Hematopoietic multipotent progenitor cell treated with erythropoietin and hydrocortisone succinate and interleukin-3 and kit ligand, for 4 days (in vitro differentiated cells): ENCODE measurements at places on chromosomes 12 and 14.

DNA sequence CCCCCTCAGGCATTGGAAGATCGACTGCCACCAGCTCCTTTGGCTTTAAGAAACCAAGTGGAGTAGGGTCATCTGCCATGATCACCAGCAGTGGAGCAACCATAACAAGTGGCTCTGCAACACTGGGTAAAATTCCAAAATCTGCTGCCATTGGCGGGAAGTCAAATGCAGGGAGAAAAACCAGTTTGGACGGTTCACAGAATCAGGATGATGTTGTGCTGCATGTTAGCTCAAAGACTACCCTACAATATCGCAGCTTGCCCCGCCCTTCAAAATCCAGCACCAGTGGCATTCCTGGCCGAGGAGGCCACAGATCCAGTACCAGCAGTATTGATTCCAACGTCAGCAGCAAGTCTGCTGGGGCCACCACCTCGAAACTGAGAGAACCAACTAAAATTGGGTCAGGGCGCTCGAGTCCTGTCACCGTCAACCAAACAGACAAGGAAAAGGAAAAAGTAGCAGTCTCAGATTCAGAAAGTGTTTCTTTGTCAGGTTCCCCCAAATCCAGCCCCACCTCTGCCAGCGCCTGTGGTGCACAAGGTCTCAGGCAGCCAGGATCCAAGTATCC is 288.7 kb downstream of the NAV3 start:
- no peak for DNase-seq

DNA sequence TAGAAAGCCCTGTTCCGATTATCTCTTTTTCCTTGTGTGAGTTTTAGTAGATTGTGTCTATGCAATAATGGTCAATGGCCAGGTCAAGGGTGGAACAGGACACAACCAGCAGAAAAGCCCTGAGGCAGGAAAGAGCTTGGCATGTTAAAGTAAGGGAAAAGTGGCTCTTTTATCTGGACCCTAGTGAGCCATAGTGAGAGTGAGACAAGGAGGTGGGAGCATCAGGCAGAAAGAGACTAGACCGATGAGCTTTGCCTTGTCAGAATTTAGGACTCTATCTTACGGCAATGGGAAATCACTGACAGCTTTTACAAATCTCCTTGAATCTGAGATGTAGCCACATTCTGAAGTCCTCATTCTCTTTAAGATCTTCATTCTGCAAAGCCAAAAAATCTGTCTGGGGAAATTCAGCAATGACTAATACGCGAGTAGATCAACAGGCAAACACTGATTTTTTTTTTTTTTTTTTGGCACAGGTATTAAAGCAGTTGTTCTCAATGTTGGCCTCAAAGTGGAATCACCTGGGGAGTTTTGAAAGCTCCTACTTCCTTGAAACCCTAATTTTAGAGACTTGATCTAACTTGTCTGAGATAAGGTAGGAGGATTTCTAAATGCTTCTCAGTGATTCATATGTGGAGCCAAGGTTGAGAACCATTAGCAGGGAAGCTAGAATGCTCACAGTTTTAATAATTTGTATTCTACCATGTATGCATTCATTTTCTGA is 33.9 kb downstream of the TMEM19 start:
- no peak for DNase-seq

GRCh38 chr12:132660996-132661395 is 26.1 kb downstream of the POLE start:
- DNase-seq: no peak

- DNase-seq: no peak
Observed at GRCh38 chr14:75726321-75726720, 65.3 kb downstream of the TTLL5 start.

- DNase-seq: no peak
Observed at GRCh38 chr14:39320318-39320717, 86.6 kb downstream of the MIA2 start.

GRCh38 chr14:36087411-36087810 is 89.1 kb downstream of the PTCSC3 start:
- no peak for DNase-seq
